Amygdala (tissue), 56 donors: ENCODE measurements at places on chromosomes 1 and 21.

- no peak for DNase-seq
Measured at GRCh38 chr1:153734396-153735089, 6.7 kb downstream of the INTS3 start.

DNA sequence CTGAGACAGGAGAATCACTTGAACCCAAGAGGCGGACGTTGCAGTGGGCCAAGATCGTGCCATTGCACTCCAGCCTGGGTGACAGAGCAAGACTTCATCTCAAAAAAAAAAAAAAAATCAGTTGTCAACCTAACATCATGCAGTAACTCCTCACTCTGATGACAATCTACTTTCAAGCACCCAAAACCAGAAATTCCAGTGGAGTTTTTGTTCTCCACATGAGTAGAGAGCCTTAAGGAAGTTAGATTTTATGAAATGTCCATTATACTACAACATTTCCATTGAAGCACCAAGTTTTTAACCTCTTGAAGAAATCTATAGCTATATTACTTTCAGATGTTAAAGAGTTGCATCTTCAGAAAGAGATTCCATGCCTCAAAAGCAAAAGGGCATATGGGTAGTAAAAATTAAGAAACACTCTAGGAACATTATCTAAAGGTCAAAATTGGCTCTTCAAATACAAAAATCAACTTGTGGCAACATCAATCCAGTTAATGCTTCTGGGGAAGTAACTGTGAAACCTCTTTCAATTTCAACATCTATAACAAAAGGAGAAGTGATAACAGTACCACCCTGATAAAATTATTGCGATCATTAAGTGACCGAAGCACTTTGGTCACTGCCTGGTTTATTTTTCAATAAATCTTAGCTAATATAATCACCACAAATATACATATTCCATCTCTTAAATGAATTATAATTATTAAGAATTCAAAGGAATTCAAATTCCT lies 7.7 kb downstream of the LPGAT1 start:
- DNase-seq: no peak

DNA sequence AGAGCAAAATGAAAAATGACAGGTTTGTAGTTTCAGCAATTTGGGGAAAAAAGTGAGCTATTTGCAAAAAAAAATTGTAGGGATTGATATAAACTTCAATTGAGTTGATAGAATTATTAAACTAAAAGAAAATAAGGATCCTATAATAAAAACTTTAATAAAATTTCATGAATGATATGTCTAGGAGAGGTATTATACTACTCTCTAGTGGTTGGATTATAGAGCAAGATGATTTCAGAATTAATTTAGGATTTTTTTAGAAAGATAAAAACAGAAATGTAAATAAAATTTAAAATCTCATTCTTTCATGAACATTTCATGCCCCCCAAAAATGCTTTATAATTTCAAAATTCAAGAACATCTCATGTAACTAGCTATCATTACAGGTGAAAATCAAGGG lies 430.4 kb downstream of the DSCAM start:
- no peak for DNase-seq

- no peak for DNase-seq
Measured at GRCh38 chr1:226643177-226643576, 94.6 kb downstream of the STUM start.

DNA sequence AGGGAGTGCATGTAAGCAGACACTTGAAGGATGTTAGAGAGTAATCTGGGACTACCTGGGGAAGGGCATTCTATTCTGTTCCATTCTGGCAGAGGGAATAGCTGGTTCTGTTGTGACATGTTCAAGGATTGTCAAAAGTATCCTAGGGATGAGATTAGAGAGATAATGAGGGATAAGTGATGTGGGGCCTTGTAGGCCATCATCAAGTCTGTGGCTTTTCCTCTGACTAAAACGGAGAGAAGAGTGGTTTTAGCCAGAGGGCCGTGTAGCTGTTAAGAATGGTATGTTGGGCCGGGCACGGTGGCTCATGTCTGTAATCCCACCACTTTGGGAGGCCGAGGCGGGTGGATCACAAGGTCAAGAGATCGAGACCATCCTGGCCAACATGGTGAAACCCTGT lies 23.6 kb downstream of the TGFB2 start:
- DNase-seq: no peak

GRCh38 chr1:51916587-51917405 lies 38.3 kb upstream of the NRDC start:
- DNase-seq: no peak

- DNase-seq: no peak
Measured at GRCh38 chr1:87121711-87122163, 206.9 kb upstream of the LMO4 start.

- no peak for DNase-seq
Measured at GRCh38 chr1:180863158-180863775, 49.4 kb upstream of the KIAA1614 start.

GRCh38 chr1:230066031-230066430 lies 1.0 kb upstream of the GALNT2 start:
- no peak for DNase-seq

- no peak for DNase-seq
Measured at GRCh38 chr1:106360252-106360651, 696.2 kb upstream of the PRMT6 start.

GRCh38 chr1:21510113-21510493 lies 880 bp downstream of the ALPL start:
- no peak for DNase-seq

DNA sequence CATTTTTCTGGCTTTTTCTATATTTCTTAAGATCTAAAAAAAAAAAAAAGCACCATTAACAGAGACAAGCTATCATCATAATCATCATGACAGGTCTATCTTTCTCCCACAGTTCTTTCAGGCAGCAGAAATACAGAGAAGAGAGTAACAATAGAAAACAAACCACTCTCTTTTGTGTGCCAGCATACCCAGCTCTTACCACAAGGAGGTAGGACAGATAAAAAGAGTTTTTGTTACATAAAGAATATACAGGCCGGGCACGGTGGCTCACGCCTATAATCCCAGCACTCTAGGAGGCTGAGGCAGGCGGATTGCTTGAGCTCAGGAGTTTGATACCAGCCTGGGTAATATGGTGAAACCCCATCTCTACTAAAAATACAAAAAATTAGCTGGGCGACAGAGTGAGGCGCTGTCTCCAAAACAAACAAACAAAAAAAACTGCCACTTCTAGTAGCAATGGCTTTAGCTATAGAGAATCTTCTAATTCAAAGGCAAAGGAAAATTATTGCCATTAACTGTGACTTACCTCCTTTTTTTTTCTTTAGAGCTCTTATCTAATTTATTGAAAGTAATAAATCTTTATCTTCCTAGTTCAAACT lies 39.7 kb downstream of the ANKRD13C start:
- no peak for DNase-seq

DNA sequence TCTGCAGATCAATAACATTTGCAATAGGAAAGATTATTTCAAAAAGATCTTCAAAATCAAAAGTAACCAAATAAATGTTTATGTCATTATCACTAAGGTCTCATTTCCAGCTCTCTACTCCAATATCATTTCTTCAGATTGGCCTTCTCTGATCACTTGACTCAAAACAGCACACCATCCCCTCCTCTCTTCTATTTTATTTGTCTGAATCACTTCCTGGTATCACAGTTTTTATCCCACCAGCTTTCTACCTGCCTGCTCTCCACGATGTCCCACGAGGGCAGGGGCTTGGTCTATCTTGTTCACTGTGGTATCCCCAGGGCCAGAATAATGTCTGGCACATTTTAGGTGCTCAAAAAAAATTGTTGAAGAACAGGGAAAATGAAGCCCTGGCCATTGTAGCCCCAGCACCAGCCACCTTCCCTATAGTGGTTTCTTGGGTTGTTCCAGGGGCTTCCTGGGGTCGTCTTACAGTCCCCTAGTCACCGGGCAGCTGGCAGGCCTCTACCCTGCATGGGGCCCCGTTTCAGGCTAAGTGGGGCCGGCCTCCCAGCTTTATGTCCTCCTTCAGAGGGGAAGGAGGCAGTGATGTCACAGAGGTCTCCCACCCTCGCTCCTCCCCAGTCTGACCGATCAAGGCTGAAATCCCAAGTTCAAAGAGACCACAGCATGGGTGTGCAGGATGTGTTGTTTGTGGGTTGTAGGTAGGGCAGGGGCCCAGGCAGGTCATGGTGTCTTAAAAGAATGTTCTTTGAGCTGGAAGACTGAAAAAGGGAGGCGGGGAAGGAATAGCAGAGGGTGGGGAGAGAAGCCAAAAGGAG lies 3.5 kb upstream of the PADI1 start:
- no peak for DNase-seq

- DNase-seq: no peak
Measured at GRCh38 chr1:109361649-109362048, 36.1 kb downstream of the SORT1 start.

DNA sequence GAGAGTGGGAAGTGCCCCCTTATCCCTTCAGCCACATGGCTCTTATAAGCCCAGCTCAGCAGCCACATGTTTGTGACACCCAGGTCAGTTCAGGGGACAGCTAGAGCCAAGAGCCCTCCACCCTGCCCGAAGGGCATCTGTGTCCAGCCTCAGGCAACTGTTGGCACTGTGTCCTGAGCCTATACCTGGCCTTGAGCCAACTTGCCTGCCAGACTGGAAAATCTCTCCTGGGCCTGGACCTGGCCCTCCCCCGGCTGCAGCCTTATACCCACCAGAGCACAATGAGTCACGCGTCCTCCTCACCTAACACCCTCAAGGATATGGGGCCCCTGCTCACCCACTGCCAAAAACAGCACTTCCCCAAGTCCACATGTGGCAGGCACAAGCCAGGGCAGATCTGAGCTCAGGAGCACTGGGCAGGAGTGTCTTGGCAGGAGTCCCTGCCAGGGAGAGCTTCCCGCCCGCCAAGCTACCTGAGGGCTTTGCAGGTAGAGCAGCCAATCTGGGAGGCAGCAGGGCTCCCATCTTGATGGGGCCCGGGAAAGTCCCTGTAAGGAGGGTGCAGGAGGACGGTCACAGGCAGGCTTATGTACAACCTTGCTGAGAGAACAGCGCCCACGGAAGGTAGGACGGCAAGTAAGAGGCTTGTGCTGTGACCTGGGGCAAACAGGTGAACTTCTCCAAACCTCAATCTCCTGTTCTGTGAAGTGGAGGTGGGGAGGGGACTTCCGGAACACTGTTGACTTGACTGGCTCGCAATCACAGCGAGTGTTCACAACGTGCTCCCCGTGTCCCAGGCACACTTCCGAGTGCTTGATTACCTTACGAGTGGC lies 19.8 kb upstream of the HSPG2 start:
- DNase-seq: no peak

- DNase-seq: no peak
Measured at GRCh38 chr1:24149866-24150233, 6.9 kb upstream of the IL22RA1 start.

DNA sequence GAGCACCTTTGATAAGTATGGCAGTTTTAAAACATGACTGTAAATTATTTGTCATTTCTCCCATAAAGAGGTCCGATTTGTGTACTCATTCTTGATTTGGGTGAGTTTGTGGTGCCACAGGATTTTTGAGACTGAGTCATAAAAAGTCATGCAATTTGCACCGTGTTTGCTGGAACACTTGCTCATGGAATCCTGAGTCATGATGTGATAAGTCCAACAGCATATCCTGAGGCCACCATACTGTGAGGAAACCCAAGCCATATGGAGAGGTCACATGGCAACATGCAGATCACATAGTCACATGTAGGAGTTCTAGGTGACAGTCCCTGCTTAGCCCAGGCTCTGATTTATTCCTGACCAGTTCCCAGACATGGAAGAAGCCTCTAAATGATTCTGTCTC lies 40.8 kb upstream of the PRRX1 start:
- no peak for DNase-seq

GRCh38 chr21:28904961-28905435 lies 87.7 kb downstream of the LTN1 start:
- no peak for DNase-seq

GRCh38 chr1:69657971-69658370 lies 90.2 kb downstream of the LRRC7 start:
- no peak for DNase-seq

- no peak for DNase-seq
Measured at GRCh38 chr1:176939993-176940392, 224.5 kb downstream of the ASTN1 start.

GRCh38 chr1:58764294-58764978 lies 19.4 kb downstream of the JUN start:
- no peak for DNase-seq

DNA sequence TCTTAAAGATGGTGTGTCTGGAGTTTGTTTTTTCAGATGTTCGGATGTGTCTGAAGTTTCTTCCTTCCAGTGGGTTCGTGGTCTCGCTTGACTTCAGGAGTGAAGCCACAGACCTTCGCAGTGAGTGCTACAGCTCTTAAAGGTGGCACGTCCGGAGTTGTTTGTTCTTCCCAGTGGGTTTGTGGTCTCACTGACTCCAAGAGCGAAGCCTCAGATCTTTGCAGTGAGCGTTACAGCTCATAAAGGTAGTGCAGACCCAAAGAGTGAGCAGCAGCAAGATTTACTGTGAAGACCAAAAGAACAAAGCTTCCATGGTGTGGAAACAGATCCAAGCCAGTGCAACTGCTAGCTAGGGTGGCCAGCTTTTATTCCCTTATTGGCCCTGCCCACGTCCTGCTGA lies 1430.4 kb upstream of the B3GALT2 start:
- DNase-seq: no peak

- no peak for DNase-seq
Measured at GRCh38 chr1:160858097-160858496, 4.6 kb downstream of the CD244 start.
